ENCODE measurements at places on chromosomes 5 and 9. TPM values are rescaled to one million over a fixed set of nuclear protein-coding genes. Genes with fewer than 3 reads are reported as not detected.
A peak's percentile ranks its signal among the peaks of the same experiment; 100 is the strongest.

The ZNF474 gene
- not detected for total RNA-seq

GRCh38 chr9:133605856-133606707, 3.1 kb downstream of the FAM163B start:
- H3K27me3 ChIP-seq: peaks cover 83% of the 10 kb centered on the region
- no peak overlapping the region for H3K27ac ChIP-seq
- DNase-seq: no peak
- H3K4me1 ChIP-seq: no peaks in the 10 kb centered on the region
- no peaks in the 10 kb centered on the region for H3K36me3 ChIP-seq

DNA sequence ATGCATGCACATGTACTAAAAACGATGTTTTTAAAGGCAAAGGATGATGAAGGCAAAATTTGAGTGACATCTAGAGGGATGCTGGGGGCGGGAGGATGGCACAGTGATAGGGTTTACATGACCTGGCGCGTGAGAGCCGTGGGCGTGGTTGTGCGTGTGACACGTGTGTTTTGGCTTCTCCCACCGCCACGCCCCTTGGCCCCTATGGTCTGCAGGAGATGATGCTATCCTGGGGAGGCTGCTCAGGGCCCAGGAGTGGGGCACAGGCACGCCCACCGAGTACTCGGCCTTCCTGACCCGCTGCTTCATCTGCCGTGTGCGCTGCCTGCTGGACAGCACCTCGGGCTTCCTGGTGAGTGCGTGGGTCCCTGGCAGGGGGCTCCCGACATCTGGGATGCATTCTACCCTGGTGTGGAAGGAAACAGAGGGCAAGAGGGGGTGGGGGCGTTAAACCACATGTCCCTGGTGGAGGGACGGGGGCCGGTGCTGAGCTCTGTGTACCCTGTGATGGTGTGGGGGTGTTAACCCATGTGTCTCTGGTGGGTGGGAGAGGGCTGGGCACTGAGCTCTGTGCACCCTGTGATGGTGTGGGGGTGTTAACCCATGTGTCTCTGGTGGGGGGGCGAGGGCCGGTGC, 19.2 kb upstream of the EXOC3 start:
- no peak for DNase-seq
- H3K4me3 ChIP-seq: no peak overlapping the region
- no peak overlapping the region for H3K27ac ChIP-seq
- no peaks in the 10 kb centered on the region for H3K27me3 ChIP-seq
- no peaks in the 10 kb centered on the region for H3K4me1 ChIP-seq

- no peaks in the 10 kb centered on the region for H3K27me3 ChIP-seq
- no peak overlapping the region for H3K27ac ChIP-seq
- H3K4me3 ChIP-seq: no peak overlapping the region
- H3K36me3 ChIP-seq: no peaks in the 10 kb centered on the region
- no peaks in the 10 kb centered on the region for H3K4me1 ChIP-seq
Observed at GRCh38 chr9:79060766-79061165, 511.0 kb upstream of the TLE4 start.

DNA sequence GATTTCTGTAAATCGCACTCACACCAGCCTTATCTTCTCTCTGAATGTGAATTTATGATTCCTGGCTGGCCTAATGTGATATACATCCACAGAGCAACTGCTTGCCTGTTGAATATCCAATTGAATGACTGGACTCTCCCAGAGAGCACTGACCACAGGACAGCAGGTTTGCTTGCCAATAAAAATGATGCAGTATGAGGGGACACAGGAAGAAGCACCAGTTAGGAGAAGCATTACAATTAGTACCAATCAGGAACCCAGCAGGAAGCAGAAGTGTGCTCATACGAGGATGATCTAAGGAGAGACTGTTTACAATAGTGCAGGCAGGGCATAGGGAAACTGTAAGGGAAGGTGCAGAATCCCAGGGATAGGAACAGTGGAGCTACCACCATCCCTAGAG, 127.2 kb upstream of the ZNF366 start:
- no peak overlapping the region for H3K4me3 ChIP-seq
- no peak for DNase-seq
- H3K27me3 ChIP-seq: no peaks in the 10 kb centered on the region
- H3K4me1 ChIP-seq: peaks cover 11% of the 10 kb centered on the region
- H3K36me3 ChIP-seq: no peaks in the 10 kb centered on the region
- no peak overlapping the region for H3K27ac ChIP-seq

DNA sequence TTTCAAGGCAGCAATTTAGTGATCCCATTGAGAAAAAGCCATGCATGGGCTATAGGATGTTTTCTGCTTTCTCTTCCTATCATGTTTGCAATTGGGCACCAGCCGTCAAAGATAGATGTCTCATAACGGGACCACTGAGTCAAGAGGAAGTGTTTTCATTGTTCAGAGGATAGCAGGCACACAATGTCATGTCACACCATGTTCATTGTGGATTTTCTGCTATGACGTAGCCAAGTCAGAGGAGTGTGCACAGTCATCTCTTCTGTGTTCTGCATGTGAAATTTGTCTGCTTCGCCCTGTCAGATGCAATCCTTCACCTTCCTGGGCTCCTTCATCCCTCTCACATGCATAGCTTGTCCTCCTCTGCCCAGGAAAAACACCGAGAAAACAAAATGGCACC, 106.0 kb downstream of the CD180 start:
- H3K36me3 ChIP-seq: no peaks in the 10 kb centered on the region
- H3K4me3 ChIP-seq: no peak overlapping the region

GRCh38 chr9:34403554-34404380, 27.1 kb upstream of the MYORG start:
- peak; percentile 71 for DNase-seq
- no peaks in the 10 kb centered on the region for H3K36me3 ChIP-seq
- no peaks in the 10 kb centered on the region for H3K4me1 ChIP-seq
- no peaks in the 10 kb centered on the region for H3K27me3 ChIP-seq
- no peak overlapping the region for H3K27ac ChIP-seq
- no peak overlapping the region for H3K4me3 ChIP-seq

The FABP6 gene
- total RNA-seq: not detected

The ZNF462 gene
- 28.7 TPM for total RNA-seq

- H3K27ac ChIP-seq: no peak overlapping the region
- no peaks in the 10 kb centered on the region for H3K27me3 ChIP-seq
- no peaks in the 10 kb centered on the region for H3K4me1 ChIP-seq
- no peaks in the 10 kb centered on the region for H3K36me3 ChIP-seq
- no peak overlapping the region for H3K4me3 ChIP-seq
Observed at GRCh38 chr5:77984587-77984986, 208.4 kb upstream of the TBCA start.
